ENCODE measurements at places on chromosomes 13 and 19.

DNA sequence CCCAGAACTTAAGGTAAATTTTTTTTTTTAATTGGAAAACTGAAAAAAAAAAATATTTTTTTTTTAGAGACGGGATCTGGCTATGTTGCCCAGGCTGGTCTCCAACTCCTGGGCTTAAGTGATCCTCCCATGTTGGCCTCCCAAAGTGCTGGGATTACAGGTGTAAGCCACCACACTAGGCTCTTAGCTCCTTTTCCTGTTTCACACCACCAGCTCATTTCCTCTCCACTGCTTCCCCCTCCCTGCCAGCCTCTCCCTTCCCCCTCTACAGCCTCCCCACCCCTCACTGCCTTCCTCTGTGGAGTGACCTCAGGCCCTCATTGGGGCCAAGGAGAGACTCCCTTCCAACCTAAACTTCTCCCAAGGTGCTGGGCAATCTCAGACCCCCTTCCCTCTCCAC lies 4.2 kb upstream of the GIPR start:
- no peak for DNase-seq

- DNase-seq: no peak
These were observed 28.7 kb upstream of the MEDAG start for GRCh38 chr13:30877335-30877734.

- DNase-seq: no peak
These were observed 7.3 kb downstream of the NKPD1 start for GRCh38 chr19:45153339-45154063.

DNA sequence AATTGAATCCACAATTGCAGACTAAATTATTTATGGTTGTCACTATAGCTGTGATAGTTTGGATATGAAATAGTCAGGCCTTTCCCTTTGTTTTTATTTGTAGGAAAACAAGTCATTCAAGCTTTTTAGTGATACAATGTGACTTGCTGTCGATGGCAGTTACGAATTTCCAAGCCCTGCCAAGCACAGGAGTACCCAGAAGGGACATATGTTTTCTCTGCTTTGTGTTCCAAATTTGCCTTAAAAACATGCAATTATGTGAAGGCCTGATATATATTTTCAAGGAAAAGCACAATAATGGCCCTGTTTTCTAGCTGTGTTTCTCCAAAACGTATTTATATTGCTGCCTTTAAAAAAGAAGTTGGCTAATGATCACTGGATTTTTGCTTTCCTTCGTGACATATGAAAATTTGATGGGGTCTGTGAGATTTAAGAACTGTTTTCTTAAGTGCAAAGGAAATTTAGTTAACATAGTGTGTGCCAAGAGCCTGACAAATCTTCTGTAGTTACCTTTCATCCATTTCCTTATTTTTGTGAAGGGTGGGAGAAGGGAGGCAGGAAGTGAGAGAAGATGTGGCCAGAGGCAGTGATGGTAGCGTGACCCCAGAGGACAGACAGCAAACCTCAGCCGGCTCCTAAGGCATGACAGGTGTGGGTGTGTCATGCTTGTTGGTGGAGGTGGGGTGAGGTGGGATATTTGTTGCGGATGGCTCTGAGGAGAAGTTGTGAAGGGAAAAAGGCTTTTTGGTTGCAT lies 79.6 kb downstream of the TEX26 start:
- DNase-seq: no peak
